ENCODE measurements at places on chromosomes 3 and 15.

- DNase-seq = no peak
These were observed 1.8 kb downstream of the CLASP2 start for GRCh38 chr3:33716227-33716626.

DNA sequence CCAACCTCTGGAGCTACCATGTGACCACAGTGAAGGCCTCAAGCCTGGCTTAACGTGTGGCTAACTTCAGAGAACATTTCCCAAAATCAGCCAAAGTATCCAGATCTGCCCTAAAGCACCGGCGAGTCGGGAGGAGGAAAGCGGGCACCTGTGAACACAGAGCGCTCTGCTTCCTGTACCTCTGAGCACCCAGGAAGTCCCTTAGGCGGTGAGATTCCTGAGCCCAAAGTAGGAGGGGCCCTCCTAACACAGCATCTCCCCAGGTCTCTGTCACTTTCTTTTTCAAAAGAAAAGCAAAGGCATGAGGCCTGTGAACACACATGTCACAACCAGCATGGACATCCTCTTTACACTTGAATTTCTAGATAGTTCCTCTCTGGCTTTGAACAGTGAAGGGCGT is 944 bp upstream of the EIF4E3 start:
- DNase-seq = no peak

DNA sequence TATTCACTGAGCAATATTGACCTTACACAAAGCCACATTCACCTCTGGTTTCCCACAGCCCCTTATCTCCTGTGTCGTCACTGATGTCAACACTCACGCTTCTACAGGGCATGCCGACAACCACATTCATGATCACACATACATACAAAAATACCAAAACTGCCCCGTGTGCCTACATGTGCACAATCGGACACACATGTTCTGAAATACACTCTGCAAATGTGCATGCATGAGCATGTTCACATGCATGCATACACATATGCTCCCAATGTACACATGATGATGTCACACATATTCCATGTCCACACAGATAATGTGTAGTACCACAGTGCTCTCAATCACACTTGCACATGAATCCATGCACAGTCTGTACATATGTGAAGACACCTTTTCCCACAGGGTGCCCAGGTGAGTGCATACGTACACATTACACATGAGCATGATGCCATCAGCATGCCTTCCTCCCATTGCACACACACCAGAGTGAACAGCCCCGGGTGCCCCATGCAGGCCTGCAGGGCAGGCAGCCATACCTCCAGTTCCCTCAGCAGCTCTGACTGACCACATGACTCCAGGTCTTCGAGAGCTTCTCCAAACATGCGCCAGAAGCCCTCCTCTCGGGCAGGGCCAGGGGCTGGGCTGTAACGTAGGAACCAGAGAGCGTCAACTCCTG is 37.0 kb downstream of the GRIP2 start:
- DNase-seq = no peak

DNA sequence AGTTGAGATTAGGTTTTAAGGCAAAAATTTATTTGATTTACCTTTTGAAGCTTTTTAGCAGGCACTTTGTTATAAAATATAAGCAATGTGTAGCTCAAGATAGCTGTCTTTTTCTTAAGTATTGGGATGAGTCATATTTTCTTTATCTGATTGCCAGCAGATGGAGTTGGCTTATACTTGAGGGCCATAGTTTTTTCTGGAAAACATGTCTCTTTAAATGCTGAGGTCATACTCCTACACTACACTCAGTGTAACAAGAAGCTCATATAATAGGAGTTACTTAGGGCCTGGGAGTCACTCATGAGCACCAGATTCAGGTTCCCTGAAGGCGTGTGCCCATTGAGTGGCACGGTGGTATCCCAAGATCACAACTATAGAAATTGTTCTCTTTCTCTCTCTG is 579.8 kb downstream of the EDEM1 start:
- DNase-seq = no peak

GRCh38 chr15:58873267-58873666 is 60.2 kb downstream of the SLTM start:
- no peak for DNase-seq

GRCh38 chr15:34808016-34808415 is 12.7 kb upstream of the ACTC1 start:
- DNase-seq = no peak

GRCh38 chr15:65346856-65347598 is 30.8 kb downstream of the IGDCC3 start:
- no peak for DNase-seq

DNA sequence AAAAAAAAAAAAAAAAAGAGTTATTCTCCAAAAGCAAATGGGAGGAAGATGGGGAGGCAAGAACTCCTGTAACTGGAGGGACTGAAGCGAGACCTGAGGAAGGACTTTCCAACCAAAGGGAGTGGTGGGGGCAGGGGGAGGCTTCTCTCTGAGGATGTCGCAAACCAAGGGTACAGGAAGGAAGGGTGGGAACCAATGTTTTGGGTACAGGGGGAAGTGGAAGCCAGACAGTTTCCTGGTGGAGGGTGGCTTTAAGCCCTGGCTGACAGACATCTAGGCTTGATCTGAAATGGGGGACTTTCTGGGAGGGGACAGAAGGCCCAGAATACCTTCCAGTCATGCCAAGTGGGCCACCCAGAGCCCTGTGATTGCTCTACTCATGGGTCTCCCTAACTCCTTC is 27.0 kb downstream of the VIPR1 start:
- no peak for DNase-seq

GRCh38 chr3:189143321-189143720 is 28.4 kb upstream of the TPRG1 start:
- DNase-seq = no peak

DNA sequence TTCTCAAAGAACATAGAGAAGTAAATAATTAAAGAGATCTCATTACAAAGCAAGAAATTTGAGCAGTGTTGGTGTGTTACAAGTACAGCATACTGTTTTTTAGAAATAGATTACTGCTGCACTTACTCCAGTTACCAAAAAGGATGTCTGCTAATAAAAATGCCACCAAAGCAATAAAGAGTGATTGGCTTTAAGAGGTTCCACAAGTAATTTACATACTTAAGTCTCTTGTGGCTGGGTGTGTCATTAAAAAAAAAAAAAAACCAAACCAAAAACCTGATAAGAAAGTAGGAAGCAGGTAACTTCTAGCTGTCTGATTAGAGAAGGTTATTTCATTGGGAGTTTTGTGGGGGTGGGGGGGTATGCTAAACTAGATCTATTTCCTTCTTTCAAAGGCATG is 15.2 kb downstream of the RAB11A start:
- no peak for DNase-seq

DNA sequence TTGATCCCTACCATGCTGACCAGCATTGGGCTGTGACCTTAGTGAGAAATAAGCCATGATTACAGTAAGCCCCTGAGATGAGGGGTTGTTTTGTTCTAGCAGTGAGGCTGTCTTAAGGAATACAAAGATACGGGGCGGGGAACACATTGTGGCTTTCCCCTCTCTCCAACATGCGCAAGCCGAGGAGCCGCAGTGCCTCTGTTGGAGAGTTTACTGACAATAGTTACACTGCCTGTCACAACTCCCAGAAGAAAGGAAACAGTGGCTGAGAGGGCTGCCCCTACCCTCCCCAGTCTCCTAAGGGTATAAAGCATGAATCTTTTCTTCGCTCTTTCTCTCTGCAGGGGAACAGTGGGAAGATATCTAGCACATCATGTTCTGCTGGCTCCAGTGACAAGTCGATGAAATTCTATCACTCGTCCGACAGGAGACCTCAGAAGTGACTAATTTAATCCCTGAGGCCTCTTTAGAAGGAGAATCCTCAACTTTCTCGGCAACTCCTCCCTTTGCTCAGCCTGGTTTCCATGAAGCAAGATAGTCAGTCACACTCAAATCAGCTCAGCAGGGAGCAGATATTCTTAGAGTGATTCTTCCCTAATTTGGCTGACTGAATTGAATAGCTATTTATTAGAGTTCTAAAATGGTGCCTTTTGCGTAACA is 409.0 kb upstream of the PROK2 start:
- DNase-seq = no peak

- no peak for DNase-seq
These were observed 76.3 kb upstream of the IQSEC1 start for GRCh38 chr3:13149330-13150108.

GRCh38 chr3:61110576-61110975 is 140.7 kb downstream of the FHIT start:
- no peak for DNase-seq

GRCh38 chr3:179324270-179324754 is 1.5 kb downstream of the ZNF639 start:
- no peak for DNase-seq

DNA sequence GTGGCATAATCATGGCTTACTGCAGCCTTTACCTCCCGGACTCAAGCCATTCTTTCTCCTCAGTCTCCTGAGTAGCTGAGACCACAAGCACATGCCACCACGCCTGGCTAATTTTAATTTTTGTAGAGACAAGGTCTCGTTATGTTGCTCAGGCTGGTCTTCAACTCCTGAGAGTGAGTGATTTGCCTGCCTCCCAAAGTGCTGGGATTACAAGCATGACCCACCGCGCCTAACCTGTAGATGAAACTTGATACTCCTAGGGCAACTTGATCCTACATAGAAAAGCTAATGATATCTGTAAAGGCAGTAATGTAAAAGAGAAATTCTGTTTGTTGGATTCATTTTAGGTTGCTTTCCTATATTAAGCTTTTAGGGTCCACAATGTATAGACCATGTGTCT is 391.9 kb upstream of the THRB start:
- DNase-seq = no peak

GRCh38 chr3:134040066-134040465 is 10.3 kb upstream of the SLCO2A1 start:
- DNase-seq = no peak

DNA sequence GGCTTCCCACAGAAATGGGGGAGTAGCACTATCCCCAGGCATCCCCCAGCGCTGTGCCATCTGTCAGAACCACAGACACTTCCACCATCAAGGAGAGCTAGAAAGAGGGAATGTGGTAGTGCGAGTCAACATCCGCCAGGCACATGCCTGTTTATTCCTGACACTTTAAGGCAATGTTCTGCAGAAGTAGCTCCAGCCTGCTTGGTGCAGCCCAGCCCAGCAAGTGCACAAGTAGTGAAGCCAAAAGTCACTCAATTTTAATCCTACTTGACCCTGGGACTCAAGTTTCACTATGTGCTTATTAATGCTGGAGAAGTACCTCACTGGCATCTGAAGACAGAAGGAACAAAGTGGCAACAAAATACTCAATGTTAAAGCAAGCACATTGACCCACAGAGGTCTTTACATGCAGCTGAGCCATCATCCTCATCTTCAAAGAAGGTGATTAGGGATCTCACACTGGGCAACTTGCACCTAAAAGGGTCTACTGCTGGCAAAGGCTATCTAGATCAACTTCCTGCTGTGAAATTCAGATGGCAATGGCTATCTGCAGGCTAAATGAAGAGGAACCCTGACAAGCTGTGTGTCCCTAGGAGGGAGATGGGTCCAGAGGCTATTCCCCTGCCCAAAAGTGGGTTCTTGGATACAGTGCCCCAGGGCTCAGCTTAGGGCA is 61.4 kb upstream of the CLDN18 start:
- DNase-seq = no peak

GRCh38 chr3:152595975-152596821 is 238.7 kb upstream of the P2RY1 start:
- DNase-seq = no peak

GRCh38 chr15:23565395-23566070 is at the start of gene MKRN3:
MKRN3 (plus strand) TSS chr15:23565674; CDS start chr15:23565783, 109 bp downstream.
- peak; percentile 60 for DNase-seq

DNA sequence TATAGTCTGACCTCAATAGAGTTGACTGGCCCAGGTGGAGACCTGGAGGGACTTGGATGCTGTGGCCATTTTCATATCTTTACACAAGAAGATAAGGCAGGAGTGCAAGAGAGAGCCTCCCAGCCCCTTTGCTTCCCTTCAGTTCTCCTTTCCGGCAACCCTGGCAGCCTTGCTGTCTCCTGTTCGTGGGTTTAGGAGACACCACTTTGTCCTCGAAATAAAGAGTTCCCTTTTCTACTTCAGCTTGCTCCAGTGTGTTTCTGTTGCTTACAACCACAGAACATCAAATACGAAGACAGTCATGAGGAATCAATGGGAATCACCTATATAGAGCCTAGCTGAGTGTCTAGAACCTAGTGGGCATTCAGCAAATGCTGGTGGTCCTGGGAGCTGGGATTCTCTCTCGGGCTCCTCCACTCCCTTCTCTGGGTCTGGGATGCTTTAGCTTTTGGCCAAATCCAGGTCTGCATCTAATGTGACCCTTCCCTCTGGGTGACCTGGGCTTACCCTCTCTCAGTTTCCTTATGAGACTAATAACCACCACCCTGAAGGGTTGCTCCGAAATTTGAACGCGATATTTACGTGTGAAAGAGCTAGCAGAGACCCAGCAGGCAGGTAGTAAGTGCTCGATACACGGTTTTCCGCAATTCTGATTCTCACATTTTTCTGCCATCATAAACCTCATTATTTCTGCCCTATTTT is 44.5 kb downstream of the PCSK6 start:
- no peak for DNase-seq

GRCh38 chr3:39910135-39910534 is 100.7 kb downstream of the MYRIP start:
- DNase-seq = no peak

DNA sequence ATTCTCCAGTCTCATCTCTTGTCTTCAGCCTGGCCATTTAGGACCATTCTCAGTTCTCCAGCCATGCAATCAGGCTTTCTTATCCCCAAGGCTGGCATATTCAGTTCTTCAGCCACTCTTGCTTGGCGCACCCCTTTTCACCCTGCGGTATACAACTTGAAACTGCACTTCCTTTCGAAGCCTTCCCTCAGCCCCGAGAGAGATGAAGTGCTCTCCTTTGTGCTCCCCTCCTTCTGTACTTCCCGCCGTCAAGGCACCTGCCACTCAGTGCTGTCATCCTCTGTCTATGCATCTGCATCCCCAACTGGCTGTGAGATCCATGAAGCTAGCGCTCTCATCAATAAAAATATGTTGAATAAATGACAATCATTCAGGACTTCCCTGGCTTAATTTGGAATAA is 45.7 kb downstream of the MORC1 start:
- DNase-seq = no peak

- no peak for DNase-seq
These were observed 612.1 kb upstream of the NR2F2 start for GRCh38 chr15:95718441-95718840.

- DNase-seq = no peak
These were observed 41.6 kb downstream of the ATP2B2 start for GRCh38 chr3:10463533-10464434.

DNA sequence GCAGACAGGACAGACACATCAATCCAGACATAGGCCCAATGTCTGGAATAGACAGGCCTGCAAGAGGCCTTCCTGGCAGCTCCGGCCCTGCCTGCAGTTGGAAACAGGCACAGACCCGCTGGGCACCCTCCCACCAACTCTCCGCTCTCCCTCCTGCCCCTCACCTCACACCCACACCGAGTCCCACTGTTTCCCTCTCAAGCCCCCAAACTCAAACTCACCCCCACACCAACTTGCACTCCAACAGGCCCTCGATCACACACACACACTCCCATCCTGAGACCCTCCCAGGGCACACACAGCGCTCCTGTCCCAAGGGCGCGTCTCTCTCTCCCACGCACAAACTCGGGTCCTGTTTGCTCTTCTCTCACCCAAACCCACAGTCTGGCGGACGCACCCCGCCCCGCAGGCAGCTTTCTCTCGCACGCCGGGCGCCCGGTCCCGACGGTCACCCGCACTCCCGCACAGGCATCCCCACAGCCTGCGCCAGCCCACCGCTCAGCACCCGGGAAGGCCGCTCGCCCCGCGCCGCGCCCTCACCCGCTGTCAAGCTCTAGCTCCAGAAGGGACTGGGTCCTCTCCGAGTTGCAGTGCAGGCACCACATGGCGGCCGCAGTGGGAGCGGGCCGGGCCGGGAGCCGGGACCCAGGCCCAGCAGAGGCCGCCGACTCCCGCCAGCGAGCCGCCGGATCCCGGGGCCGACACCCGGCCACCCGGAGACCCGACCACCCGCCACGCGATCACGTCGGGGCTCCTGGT is 106.2 kb downstream of the IQSEC1 start:
- DNase-seq = no peak

Measured in head of caudate nucleus (tissue), 42 donors.